ENCODE measurements at places on chromosomes 16 and 17.

DNA sequence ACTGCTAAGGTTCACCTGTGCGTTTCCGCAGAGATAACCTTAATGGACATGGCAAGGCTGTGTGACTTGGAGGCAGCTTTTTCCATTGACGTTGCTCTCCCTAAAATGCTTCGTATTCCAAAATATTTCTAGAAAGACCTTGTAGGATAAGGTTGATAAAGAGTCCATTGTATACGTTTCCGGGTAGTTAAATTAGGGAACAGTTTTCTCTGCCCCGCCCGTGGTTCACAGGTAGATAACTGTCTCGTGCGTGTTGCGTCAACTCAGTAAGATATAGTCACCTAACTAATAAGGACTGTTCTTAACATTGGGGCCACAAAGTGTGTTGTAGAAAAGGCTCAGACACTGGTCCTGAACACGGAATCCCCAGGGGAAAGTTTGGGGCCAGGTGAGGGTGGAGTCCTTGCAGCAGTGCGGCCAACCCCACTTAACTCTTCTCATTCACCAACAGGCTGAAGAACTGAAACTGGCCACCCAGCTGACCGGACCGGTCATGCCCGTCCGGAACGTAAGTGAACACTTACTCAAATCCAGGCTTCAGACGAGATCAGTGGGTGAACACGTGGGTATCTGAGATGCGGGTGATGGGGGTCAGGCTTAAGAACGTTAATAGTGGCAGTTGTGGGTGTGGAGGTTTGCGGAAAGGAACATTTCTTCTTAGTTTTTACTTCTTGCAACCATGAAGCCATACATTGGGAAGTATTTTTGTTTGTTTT, 1.6 kb downstream of the RPL13 start:
- no peak for DNase-seq

GRCh38 chr16:57366544-57367040, 5.7 kb upstream of the CX3CL1 start:
- DNase-seq: no peak

DNA sequence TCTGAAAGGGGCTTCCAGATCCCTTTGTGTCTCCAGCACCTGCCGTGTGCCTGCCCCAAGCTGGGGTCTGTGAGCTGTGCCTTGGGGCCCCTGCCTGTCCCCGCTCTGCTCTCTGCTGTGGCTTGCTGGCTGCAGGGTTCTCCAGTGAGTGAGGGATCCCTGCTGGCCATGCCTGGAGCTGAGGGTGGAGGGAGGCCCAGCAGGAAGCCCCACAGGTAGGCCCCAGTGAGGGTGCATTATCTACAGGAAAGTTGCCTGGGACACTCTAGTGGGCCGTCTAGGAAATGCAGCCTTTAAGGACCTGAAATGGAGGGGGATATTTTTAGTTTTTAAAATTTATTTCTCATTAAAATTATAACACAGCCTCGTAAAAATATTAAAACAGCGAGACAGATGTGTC, 50.9 kb downstream of the JPH3 start:
- no peak for DNase-seq

- DNase-seq: no peak
These were observed 20.6 kb downstream of the MAP3K14 start for GRCh38 chr17:45296003-45296832.

GRCh38 chr17:29642171-29642611, 19.5 kb upstream of the CORO6 start:
- no peak for DNase-seq

DNA sequence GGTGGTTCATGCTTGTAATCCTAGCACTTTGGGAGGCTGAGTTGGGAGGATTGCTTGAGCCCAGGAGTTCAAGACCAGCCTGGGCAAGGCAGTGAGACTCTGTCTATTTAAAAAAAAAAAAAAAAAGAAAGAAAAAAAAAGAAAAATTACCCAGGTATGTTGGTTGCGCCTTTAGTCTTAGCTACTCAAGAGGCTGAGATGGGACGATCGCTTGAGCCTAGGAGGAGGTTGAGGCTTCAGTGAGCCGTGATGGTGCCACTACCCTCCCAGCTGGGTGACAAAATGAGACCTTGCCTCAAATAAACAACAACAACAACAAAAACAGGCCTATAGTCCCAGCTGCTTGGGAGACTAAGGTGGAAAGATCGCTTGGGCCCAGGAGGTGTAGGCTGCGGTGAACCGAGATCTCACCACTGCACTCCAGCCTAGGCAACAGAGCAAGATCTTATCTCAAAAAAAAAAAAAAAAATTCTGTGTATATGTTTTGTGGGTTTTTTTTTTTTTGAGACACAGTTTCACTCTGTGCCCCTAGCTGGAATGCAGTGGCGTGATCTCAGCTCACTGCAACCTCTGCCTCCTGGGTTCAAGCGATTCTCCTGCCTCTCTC, 12.5 kb upstream of the ANKRD40CL start:
- no peak for DNase-seq

DNA sequence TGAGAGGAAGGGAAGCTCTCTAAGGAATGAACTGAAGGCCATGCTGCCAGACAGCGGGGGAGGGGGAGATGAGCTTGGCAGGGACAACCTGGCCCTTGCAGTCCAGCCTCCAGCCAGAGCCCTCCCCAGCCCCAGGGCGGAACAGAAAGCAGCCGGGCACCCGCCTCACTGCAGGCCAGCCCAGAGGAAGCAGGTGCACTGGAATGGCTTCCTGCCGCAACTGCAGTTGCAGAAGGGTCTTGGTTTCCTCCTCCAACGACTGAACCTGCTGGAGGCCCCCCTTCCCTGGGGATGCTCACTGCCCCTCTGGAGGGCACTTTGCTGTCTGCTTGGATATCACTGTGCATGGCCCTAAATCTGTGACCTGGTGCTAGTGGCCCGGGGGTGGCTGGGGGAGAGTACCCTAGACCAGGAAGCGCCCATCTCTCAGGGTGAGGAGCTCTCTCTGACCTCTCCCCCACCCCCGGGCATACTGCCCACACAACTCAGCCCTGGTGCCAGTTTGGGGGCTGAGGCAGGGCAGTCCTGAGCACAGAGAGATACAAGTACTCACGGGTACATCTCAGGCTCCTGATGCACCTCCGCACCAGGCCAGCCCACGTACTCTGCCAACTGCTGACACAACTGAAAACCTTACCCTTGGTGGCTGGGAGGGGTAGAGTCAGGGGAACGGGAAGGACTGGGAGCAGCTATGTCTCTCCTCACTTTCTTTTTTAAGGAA, 41.1 kb downstream of the MYO18A start:
- DNase-seq: no peak

GRCh38 chr17:67718325-67718941, 697 bp downstream of the NOL11 start:
- DNase-seq: peak; percentile 2

- DNase-seq: no peak
These were observed 93.9 kb upstream of the CORO6 start for GRCh38 chr17:29716566-29716965.

DNA sequence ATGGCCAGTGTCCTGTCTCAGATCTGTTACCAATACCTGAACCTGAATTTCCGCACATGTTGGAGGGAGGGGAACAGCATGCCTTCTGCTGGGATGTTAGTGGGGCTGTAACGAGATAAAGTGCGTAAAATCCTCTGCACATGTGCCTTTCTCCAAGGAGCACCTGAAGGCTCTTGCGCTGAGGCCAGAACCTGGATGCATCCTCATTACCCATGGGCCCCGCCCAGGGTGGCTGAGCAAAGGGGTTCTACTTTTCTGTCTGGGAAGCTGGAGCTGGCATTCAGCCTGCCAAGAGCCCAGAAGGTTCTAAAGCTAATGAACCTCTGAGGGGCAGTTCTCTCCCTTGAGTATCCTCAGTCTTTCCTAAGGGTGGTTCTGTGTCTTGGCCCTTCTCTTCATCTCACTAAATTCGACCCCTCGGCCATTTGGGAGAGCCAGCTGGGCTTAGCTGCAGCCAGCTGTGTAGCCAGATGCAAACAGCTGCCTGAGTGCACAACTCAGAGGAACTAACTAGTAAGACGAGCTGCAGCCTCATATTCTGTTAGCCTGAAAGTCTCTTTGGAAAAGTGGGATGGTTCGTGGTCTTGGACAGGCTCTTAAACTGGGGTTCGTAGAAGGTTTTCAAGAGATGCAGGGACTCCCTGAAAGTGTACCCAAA, 2.5 kb downstream of the ITGA3 start:
- no peak for DNase-seq

DNA sequence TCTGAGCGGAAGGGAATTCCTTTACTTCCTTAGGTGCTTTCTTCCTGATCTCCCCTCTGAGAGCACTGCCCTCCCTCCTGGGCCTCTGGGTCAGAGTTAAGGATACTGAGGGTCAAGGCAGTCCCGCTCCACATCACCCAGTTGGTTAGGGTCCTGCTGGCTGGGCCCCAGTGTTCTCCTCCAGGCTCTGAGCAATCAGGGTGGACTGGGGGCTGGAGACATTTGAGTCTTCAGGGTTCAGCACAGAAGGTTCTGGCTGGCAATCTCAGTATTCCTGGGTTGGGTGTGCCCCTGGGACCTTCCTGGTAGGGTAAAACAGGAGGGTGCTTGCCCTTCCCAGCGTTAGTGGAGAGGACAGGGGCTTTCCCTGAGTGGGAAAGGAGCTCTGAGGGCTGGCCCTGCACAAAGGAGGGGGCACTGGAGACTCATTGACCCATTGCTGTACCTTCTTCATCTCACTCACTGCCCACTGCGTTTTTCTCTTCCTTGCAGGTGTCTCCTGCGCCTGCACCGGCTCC, 448 bp downstream of the MT1M start:
- DNase-seq: no peak

DNA sequence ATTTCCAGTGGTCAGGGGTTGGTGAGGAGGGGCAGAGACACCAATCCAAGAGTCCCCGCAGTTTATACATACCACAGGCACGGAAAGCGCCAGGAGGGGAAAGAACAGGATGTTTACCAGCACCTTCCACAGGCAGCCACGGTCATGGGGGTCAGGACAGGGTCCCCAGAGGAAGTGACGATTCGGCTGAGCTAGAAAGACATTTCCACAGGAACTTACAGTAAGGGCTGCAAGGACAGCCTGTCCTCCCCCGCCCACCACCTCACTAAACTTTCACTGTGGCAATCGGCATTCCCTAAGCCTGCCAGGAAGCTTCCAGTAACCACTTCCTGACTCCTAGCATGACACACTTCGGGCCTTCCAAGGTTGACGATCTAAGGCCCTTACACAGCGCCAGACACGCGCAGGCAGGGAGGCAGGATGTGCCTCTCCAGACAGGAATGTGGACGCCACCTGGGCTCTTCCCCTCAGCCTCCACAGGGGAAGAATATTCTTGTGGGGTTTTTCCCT, 1.2 kb upstream of the MT2A start:
- DNase-seq: peak; percentile 96

DNA sequence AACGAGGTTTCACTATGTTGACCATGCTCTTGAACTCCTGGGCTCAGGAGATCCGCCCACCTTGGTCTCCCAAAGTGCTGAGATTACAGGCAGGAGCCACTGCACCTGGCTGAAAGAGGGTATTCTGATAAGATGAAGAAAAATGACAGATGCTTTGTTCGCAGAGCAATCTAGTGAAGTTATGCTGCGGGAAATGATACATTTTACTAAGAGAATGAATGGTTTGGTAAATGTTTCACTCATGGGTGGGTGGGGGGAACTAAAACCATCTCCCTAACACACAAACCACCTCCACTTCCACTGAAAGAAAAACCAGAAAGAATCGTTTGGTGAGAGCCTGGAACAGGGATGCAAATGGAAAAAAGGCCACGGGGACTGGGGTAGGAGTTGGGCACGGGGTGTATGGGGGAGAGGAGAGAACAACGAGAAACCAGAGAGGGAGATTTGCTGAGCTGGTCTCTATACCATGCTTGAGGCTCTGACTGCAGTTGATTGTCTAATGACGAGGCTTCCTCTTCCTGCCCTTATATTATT, 19.0 kb upstream of the XYLT2 start:
- no peak for DNase-seq

DNA sequence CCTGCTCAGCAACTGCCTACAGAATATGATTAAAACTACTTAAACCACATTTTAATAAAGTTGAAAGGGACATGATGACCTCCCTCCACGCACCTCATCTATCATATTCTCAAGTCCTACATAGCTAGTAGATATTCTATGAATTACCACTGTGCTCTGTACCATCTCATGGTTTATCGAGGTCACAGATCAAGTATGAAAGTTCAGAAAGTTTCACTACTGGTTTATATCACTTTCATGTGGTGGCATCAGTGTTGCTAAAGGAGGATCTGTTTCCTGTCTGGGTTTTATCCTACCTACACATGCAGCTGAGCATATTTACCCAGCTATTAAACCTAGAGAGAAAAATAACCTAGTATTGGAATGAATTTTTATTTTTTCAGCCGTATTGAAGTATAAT, 214.9 kb upstream of the MON1B start:
- DNase-seq: no peak

- no peak for DNase-seq
These were observed 1.1 kb downstream of the SLC16A3 start for GRCh38 chr17:82229698-82230608.

GRCh38 chr16:27208081-27208680, 4.9 kb downstream of the KDM8 start:
- no peak for DNase-seq

DNA sequence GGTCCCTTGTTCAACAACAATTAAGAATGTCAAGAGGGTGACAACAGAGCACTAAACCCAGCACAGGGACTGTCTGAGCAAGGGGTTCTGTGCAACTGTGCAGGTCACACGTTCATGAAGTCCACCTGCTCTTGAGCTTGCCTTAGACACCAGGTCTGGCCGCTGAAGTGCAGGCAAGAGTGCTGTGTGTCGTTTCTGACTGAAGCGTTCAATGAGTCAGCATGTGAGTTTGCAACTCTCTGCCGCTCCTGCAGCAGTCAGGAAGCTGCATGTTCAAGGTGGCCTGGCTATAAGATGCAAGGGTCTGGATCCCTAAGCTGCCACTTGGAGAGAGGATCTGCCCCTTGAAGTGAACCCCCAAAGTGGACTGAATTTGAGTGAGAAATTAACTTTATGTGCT, 332.7 kb upstream of the HSBP1 start:
- DNase-seq: no peak

DNA sequence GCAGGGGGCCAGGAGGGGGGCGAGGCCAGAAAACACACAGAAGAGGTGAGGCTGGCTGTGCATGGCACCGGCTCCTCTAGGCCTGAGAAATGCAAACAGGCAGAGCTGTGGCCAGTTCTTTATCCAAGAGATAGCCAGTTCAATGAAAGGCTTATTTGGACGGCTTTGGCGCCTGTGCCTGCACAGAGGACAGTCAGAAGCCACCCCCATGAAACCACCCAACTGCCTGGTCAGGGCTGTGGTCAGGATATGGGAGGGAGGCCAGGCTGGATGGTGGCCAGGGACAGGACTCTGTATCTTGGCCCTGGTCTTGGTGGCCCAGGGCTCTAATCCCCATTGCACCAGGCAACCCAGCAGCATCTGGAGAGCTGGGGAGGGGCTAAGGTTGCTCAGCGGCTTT, 24.5 kb upstream of the GPRC5C start:
- no peak for DNase-seq

DNA sequence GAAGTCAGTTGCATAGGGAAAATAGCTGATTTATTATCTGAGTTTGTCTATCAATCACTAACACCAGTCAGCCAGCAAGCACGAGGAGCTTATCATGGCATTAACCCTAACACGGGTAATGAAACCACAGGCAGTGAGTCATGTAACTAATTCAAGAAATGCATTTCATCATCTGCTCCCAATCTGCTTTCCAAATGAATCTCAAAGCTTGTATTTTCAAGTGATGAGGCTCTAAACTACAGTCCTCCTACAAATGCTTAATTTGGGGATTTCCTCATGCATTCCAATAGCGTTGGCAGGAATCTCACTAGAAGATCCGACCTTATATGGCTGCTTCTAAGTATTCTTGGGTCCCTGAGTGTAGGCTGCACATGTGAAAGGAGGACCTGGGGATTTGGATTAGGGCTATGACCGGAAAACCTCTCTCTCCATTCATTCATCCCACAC, 118.4 kb upstream of the HSBP1 start:
- DNase-seq: peak; percentile 89

All from stromal cell of bone marrow (primary cell).